Airway epithelial cell (primary cell): ENCODE measurements at places on chromosomes 4 and X. TPM values are rescaled to one million over a fixed set of nuclear protein-coding genes. Genes with fewer than 3 reads are reported as not detected.

IL1RAPL1 gene
- not detected in 2 replicates for total RNA-seq

NDP gene
- 0.07 TPM in 1 of 2 replicates, not detected in the other for total RNA-seq

EXOC1L gene
- total RNA-seq: not detected in 2 replicates

BBS12 gene
- total RNA-seq: 0.56 and 1.7 TPM in 2 replicates

HEPH gene
- 0.28 and 0.35 TPM in 2 replicates for total RNA-seq

CSAG3 gene
- not detected in 2 replicates for total RNA-seq

CT45A8 gene
- total RNA-seq: not detected in 2 replicates

DCHS2 gene
- total RNA-seq: 0.07 TPM in 1 of 2 replicates, not detected in the other

SNX25 gene
- 8.3 and 13.0 TPM in 2 replicates for total RNA-seq

AWAT2 gene
- total RNA-seq: not detected in 2 replicates

CCNA2 gene
- total RNA-seq: 68.5 and 69.9 TPM in 2 replicates

TEX13D gene
- total RNA-seq: not detected in 2 replicates

NAP1L2 gene
- 0.28 and 0.56 TPM in 2 replicates for total RNA-seq

CXCL3 gene
- total RNA-seq: 2.2 and 5.0 TPM in 2 replicates

FGG gene
- total RNA-seq: not detected in 2 replicates

TMEM144 gene
- total RNA-seq: 2.7 and 5.4 TPM in 2 replicates

NMU gene
- total RNA-seq: 28.1 and 29.0 TPM in 2 replicates

RPL9 gene
- 2,844 and 3,798 TPM in 2 replicates for total RNA-seq

CORIN gene
- 0.05 and 0.42 TPM in 2 replicates for total RNA-seq

CWH43 gene
- 9.9 and 10.6 TPM in 2 replicates for total RNA-seq

SERTM2 gene
- total RNA-seq: not detected in 2 replicates

CLDN34 gene
- total RNA-seq: not detected in 2 replicates

SMIM10L2A gene
- 1.5 and 2.5 TPM in 2 replicates for total RNA-seq

SFRP2 gene
- total RNA-seq: 0.07 TPM in 1 of 2 replicates, not detected in the other

SULT1E1 gene
- total RNA-seq: 0.51 and 2.8 TPM in 2 replicates

KLKB1 gene
- total RNA-seq: not detected in 2 replicates

AFM gene
- total RNA-seq: not detected in 2 replicates

FHIP1A gene
- total RNA-seq: 13.1 and 18.4 TPM in 2 replicates

NUDT6 gene
- 6.6 and 8.6 TPM in 2 replicates for total RNA-seq

MCUB gene
- total RNA-seq: 23.5 and 58.4 TPM in 2 replicates

ETFDH gene
- total RNA-seq: 11.1 and 14.2 TPM in 2 replicates

CXCL1 gene
- total RNA-seq: 61.5 and 97.3 TPM in 2 replicates

DNAAF6 gene
- not detected in 2 replicates for total RNA-seq

DIPK2B gene
- not detected in 2 replicates for total RNA-seq

EDNRA gene
- total RNA-seq: 5.0 and 5.4 TPM in 2 replicates

VCX2 gene
- not detected in 2 replicates for total RNA-seq

MAGEA11 gene
- not detected in 2 replicates for total RNA-seq

AMMECR1 gene
- 17.1 and 21.7 TPM in 2 replicates for total RNA-seq

SSX1 gene
- not detected in 2 replicates for total RNA-seq

RHOH gene
- not detected in 2 replicates for total RNA-seq

MAGED4 gene
- total RNA-seq: 3.1 and 6.6 TPM in 2 replicates

MGARP gene
- total RNA-seq: 0.37 and 0.49 TPM in 2 replicates

MAB21L2 gene
- not detected in 2 replicates for total RNA-seq

PAGE4 gene
- not detected in 2 replicates for total RNA-seq

IBSP gene
- not detected in 2 replicates for total RNA-seq

JADE1 gene
- 3.2 and 5.1 TPM in 2 replicates for total RNA-seq

CT45A3 gene
- total RNA-seq: not detected in 2 replicates

KCTD8 gene
- total RNA-seq: not detected in 2 replicates

GC gene
- not detected in 2 replicates for total RNA-seq

CCNQ gene
- 34.4 and 50.3 TPM in 2 replicates for total RNA-seq

KLB gene
- 0.07 TPM in 1 of 2 replicates, not detected in the other for total RNA-seq

NUDT10 gene
- total RNA-seq: 1.3 and 2.3 TPM in 2 replicates
